ENCODE measurements at places on chromosomes 3 and 15. TPM values are rescaled to one million over a fixed set of nuclear protein-coding genes. Genes with fewer than 3 reads are reported as not detected.
A peak's percentile ranks its signal among the peaks of the same experiment; 100 is the strongest.

DNA sequence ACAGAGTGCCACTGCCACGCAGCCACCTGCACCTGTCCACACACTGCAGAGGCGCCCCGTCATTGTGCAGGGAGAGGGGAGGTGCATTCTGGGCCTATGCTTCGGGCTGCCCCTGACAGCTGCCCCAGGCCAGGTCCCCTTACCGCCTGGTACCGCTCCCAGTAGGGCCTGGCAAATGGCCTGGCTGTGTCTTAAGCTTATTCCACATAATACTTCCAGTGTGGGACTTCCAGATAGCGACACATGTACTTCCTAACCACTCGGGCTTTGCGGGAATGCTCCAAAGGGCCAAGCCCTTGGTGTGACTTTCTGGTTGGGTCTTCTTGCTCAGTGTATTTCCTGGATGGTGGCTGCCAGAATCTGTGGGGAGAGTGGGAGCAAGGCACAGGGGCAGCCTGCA lies 254.3 kb upstream of the CHRNA7 start:
- DNase-seq, result no peak

DNA sequence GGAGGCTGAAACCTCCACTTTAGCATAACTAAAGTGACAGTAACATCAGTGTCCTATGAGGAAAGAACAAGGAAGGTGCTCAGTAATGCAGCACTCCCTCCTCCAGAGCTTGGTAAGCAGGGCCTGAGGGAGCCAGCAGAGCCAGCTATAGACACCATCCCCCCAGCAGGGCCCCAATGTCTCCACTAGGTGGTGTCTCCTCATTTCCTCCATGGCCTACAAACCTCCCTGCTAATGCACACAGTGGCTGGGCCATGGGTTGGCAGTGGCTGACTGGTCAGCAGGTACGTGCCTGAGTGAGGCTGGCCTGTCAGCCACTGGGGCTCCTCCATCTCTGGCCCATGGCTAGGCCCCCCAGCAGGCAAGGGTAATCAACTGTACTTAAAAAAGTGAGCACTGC lies 13.6 kb downstream of the MRPS25 start:
- peak; percentile 32 for DNase-seq

The SEMA3F gene
- total RNA-seq, result 11.5 TPM

- DNase-seq, result no peak
These were observed 8.2 kb upstream of the VGLL4 start for GRCh38 chr3:11651900-11652299.

The OR5K2 gene
- total RNA-seq, result not detected

DNA sequence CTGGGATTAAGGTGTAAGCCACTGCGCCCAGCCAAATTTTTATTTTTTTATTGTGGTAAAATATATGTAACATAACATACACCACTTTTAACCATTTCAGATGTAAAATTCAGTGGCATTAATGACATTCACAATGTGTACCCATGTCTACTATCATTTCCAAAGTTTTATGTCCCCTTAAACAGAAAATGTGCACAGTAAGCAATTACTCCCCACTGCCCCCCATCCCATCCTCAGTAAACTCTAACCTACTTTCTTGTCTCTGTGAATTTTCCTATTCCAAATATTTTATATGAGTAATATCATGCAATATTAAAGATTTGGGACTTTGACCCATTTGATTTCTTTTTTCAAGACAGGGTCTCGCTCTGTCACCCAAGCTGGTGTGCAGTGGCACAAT lies 14.6 kb upstream of the PRRT3 start:
- no peak for DNase-seq

DNA sequence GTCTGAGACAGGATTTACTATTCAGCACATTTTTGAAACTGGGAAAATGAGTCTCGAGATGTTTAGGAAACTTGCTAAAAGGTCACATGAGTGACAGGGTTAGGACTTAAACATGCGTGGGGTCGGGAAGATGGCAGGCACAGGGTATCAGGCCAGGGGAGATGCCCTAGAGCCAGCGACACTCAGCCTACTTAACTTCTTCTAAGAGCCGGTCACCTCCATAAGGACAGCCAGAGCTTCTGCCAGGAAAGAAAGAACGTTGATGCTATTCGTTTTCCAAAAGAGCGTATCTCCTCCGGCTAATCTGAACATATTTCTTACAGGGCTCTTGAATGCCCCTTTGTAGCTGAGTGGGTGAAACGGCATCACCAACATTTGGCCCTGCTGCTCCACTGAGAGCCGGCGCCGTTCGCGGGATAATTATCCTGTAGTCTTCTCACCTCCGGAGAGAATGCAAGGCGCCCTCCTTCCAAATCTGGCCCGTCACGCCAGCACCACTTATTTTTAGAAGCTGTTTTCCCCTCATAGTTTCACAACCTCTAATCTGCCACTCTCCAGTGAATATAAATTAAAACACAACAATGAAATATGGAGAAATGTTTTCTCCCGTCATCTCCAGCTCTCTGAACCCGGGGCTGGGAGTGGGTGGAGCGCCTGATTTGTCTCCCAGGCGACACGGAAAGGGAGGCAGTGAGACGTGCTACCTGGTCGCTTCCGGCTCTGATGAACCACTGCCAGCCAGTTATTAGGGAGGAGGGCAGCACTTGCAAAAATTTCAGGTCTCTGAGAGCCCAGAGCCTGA lies 58.5 kb downstream of the LIPC start:
- no peak for DNase-seq

GRCh38 chr3:175941352-175941751 lies 1082.2 kb downstream of the NAALADL2 start:
- peak; percentile 9 for DNase-seq

The SECISBP2L gene
- 48.5 TPM for total RNA-seq

DNA sequence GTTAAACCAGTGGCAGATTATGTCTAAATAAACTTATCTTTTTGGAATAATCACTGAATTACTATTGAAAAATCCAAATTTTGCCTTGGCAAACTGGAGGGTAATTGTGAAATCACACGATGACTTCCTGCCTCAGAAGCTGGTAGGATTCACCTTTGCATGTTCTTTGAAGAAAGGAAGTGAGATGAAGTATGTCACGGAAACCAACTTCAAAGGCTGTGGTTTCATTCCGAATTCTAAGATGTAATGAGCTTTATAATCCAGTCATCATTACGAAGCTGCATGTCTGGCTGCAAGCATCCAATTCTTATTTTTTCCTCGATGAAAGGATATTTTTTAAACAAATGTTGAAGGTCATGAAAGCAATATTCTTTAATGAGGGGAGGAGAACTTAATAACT lies 15.0 kb upstream of the ZBED2 start:
- DNase-seq, result no peak

GRCh38 chr3:163474766-163475165 lies 1603.5 kb downstream of the SI start:
- DNase-seq, result no peak

DNA sequence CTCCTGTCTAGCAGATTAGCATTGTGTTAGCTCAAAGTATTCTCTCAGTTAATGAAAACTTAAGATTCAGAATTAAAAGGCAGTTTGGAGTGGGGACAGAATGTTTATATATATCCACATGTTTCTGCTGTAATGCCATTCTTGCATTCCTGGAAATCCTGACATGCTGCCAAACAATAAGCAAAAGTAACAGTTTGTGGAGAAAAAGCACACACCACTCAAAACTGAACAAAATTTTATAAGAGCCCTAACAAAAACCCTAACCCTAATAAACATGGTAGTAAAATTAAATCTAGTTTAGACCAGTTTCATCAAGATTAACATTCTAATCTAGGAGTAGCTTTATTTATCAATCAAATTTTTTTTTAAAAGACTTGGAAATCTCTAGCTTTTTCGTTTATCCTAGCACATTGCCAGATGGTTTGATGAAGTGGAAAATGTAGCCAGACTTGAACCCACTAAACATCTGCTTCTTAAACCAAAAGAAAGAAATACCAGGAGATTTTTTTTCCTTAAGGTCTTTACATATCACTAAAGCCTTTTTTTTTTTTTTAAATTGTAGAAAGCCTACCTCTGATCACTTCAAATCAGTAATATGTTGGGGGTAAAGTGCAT lies 3.7 kb downstream of the TCAIM start:
- DNase-seq, result no peak

The NRG4 gene
- 6.8 TPM for total RNA-seq

The CILP gene
- 3.5 TPM for total RNA-seq

DNA sequence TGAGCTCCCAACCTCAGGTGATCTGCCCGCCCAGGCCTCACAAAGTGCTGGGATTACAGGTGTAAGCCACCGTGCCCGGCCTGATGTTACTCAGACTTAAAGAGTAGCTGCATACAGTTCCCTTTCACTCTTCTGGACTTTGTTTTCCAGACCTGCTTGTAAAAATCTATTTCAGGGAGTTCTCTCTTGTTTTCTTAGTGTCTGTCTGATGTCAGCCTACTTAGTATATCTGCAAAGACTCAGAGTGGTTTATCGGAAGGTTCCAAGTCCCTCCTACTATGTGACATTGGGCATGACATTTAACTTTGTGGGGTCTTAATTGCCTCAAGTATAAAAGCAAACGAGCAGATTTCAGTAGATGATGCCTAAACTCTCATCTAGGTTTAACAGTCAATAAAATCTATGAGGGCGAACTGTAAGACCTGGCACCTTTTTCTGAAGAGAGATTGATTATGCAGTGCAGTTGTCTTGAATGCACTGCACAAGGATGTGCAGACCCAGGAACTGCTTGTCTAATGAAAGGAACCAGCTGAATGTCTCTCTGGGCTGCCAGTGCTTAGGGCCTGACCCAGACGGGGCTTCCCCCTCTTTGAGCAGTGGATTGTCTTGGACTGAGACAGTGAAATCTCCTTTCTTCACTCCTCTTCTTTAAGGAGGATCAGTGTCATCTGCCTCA lies 301.4 kb downstream of the PTPRG start:
- DNase-seq, result no peak

DNA sequence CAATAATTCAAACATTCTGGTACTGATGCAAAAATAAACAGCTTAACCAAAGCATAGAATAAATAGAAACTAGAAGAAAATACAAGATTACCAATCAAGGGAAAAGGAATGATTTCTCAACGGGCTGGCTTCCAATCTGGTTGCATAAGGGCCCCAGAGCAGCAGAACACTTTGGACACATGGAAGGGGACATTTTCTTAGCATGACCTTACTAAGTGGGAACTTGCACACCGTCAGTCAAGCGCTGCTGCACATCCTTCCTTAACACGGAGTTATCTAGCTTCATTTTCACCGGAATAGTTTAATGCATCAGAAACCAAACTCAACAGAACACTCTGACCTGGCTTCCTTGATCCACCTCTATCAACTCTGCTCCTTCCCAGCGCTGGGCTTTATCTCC lies 388.5 kb downstream of the VPS13C start:
- no peak for DNase-seq

DNA sequence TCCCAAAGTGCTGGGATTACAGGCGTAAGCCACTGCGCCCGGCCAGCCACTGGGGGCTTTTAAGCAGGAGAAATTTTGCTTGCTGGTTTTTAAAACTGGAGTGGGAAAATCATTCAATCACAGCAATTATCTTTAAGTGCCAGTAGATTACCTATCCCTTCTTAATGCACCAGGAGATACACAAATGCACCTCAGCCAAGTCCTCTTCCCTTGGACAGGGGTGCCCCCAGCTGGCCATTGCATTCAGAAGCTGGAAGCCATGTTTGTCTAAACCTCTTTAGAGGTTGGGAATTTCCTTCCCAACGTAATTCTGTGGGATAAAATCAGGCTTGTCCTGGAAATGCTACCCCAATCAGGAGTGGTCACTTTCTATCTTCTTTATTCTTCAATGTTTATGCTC lies 26.6 kb downstream of the MIX23 start:
- peak; percentile 61 for DNase-seq

- DNase-seq, result no peak
These were observed 5.2 kb upstream of the GJD2 start for GRCh38 chr15:34759992-34760391.

The RGMA gene
- total RNA-seq, result 2.5 TPM

GRCh38 chr3:42683875-42684598 lies 1.3 kb upstream of the KLHL40 start:
- DNase-seq, result peak; percentile 56

The EHHADH gene
- 43.8 TPM for total RNA-seq

GRCh38 chr3:40715551-40715950 lies 190.8 kb downstream of the ZNF621 start:
- DNase-seq, result no peak

- DNase-seq, result no peak
These were observed 802 bp upstream of the NECTIN3 start for GRCh38 chr3:111070772-111071256.

GRCh38 chr3:192884777-192885773 lies 32.6 kb downstream of the MB21D2 start:
- DNase-seq, result no peak

- no peak for DNase-seq
These were observed 8.3 kb upstream of the CHRM5 start for GRCh38 chr15:33959844-33960548.

- no peak for DNase-seq
These were observed 31.3 kb upstream of the BLM start for GRCh38 chr15:90685591-90686434.

DNA sequence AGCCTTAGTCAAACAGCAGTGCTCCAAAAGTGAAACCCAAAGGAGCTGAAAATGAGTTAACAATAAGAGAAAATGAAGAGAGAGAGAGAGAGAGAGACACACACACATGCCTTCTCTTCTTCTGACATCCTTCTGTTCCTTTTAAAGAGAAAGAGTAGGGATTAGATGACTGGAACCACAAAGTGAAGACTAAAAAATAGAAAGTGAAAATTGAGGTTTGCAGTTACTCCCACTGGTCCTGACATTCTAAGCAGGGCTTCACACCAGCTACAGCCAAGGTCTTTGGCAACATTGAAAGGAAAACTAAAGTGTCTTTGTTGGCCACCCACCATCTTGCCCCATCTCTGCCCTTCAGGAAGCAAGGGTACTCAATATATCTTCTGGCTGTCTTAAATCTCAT lies 59.2 kb downstream of the USP50 start:
- no peak for DNase-seq

DNA sequence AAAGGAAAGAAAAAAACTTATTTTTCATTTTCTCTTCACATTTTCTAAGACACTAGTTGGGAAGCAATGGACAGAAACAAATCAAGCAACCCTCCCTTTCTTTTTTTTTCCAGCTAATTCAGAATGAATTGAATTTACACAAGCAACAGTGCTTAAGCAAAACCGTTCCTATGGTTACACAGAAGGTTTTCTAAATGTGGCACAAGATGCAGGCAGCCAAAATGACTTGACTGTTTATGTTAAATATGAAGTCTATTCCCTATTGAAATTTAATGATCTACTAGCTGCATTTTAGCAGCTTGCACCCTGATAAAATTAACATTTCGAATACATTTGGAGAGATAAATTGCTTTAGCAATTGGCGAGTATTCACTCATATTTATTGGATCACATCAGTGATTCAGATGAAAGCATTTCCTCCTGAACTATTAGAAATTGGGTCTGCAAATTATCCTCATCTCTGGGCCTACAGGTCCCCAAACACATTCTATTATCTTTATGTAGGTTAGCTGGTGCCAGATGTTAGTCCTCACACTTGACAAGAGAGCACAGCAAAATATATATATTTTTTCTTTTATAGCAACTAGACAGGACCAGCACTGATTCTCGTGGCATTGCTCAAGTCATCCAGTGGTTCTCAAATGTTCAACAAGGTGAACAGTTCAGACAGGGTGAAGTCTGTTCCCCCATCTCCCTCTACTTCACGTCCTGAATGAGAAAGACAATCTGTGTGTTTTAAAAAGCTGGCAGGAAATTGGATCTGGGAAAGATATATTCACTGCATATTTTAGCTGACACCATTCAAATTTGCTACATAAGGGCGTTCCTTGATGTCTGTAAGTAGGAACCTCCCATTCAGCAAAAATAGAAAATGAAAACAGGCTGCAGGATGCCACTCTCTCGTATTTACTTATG lies 463.6 kb upstream of the KCNMB2 start:
- DNase-seq, result no peak
